ENCODE measurements at places on chromosomes 2 and 18. TPM values are rescaled to one million over a fixed set of nuclear protein-coding genes. Genes with fewer than 3 reads are reported as not detected.

SGPP2 gene
- total RNA-seq = 8.8 TPM

DOK6 gene
- 9.0 TPM for total RNA-seq

POTEJ gene
- total RNA-seq = not detected

LHCGR gene
- total RNA-seq = 0.44 TPM

DNA sequence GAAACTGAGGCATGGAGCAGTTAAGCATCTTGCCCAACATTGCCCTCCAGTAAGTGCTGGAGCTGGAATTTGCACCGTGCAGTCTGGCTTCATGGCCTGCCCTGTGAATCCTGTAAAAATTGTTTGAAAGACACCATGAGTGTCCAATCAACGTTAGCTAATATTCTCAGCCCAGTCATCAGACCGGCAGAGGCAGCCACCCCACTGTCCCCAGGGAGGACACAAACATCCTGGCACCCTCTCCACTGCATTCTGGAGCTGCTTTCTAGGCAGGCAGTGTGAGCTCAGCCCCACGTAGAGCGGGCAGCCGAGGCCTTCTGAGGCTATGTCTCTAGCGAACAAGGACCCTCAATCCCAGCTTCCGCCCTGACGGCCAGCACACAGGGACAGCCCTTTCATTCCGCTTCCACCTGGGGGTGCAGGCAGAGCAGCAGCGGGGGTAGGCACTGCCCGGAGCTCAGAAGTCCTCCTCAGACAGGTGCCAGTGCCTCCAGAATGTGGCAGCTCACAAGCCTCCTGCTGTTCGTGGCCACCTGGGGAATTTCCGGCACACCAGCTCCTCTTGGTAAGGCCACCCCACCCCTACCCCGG lies 1.3 kb downstream of the PROC start:
- no peak for DNase-seq

- no peak for DNase-seq
Measured at GRCh38 chr2:150532879-150533278, 45.4 kb upstream of the RND3 start.

DNA sequence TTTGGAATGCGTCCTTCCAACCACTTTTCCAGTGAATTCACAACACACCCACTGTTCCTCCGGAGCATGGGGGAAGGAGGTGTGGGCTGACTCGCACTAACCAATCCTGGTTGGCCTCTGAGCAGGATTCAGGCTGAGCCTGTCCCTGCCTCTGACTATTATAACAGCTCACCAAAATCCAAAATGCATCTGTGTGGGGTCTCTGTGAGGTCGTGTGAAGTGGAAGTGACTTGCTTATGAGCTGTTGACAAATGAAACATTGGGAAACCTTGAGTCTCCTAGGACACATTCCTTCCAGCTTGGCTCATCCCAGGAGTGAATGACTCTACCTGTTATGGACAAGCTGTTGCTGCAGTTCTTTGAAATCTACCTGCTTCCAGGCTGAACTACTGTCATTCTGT lies 1.5 kb downstream of the CIDEA start:
- no peak for DNase-seq

DNA sequence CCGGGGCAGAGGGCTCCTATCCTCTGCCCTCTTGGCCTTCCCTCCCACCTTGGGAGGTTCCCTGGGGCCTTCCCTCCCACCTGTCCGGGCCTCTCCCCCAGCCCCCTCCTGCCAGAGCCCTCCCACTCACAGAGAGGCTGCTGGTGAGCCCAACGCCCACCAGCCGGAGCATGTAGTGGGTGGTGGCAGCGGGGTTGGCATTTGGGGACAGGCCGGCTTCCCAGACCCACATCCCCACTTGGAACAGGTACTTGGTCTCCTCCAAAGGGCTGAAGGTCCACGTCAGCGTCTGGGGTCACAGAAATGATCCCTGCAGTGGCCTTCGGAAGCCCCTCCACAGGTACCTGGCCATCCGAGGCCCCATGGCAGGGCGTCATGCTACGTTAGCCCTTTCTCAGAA lies 19.3 kb downstream of the CFAP65 start:
- DNase-seq = no peak

- DNase-seq = no peak
Measured at GRCh38 chr2:172977270-172978062, 98.2 kb upstream of the MAP3K20 start.

GRCh38 chr2:44793322-44793870 lies 148.1 kb upstream of the SIX3 start:
- DNase-seq = no peak

- no peak for DNase-seq
Measured at GRCh38 chr2:185208261-185208660, 530.3 kb upstream of the FSIP2 start.

GRCh38 chr2:195863564-195863963 lies 205.1 kb downstream of the DNAH7 start:
- no peak for DNase-seq

- DNase-seq = no peak
Measured at GRCh38 chr18:12001421-12001820, 20.1 kb downstream of the IMPA2 start.

GRCh38 chr2:73985308-73986084 lies 786 bp downstream of the TET3 start:
- DNase-seq = peak; percentile 59

- DNase-seq = no peak
Measured at GRCh38 chr2:239676716-239677452, 276.1 kb upstream of the HDAC4 start.

DNA sequence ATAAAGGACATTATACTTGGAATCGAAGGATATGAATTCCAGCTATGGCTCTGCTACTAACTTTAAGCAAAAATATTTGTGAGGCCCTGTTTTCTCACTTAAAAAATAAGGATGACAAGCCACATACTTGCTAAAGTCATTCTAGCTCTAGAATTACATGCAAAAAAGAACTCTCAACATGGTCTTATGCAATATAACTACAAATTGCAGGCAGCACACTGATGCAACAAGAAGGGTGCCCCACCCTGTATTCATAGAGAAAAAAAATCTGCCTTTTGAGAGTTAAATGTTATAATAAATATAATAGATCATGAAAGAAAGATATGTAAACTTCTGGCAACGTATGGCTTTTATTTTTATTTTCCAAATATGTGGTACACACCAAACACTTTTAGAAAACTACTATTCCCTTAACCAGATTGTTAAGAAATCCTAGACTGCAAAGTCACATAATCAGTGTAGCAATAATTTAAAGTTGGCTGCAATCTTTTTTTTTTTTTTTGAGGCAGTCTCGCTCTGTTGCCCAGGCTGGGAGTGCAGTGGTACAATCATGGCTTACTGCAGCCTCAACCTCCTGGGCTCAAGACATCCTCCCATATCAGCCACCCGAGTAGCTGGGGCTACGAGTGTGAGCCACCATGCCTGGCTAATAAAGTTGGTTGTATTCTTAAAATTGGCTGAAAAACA lies 40.2 kb upstream of the WDSUB1 start:
- DNase-seq = no peak

DNA sequence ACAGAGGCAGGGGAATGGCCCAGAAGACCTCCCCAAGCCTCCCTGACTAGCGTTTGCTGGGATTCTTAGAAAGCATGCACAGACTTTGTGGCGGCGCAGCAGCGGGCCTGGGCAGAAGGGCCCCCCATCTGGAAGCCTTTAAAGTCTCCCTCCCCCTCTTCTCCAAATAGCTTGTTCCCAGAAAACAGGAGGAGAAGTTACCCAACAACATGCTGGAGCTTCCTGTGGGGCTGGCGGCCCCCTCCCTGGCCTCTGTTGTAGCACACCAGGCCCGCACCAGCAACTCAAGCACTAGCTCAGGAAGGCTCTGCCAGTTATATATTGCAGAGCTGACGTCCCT lies 334.8 kb downstream of the DYSF start:
- no peak for DNase-seq

DNA sequence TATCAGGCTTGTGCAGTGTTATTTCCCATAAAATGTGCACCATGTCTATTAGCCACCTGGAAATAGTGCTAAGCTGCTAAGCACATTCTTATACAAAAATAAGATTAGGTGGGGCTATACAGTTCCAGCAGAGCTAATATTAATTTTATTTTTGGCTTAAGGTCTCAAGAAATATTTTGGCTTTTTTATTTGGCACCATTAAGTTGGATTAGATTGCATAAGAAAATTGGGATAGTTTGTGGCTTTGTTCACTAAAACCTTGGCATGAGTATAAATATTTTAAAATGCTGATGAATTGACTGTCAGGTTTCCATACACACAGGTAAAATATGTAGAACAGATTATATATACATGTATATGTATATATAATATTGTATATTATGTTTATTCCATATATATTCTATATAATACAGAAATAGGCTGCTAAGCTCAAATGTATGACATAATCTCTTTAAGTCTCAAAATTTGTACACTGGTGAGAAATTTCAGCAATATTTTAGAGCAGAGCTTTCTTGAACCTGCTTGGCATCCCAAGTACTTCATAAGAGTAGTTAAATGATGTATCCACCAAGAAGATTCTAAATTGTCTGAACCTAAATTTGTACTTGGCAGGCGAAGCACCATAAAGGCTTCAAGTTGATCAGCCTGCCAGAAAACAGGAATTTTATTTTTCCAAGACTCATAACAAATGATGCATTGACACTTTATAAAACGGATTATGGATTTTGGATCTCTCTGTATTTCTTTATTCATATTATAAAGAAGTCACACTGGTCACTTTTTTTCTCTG lies 32.6 kb downstream of the CCDC102B start:
- DNase-seq = no peak

DNA sequence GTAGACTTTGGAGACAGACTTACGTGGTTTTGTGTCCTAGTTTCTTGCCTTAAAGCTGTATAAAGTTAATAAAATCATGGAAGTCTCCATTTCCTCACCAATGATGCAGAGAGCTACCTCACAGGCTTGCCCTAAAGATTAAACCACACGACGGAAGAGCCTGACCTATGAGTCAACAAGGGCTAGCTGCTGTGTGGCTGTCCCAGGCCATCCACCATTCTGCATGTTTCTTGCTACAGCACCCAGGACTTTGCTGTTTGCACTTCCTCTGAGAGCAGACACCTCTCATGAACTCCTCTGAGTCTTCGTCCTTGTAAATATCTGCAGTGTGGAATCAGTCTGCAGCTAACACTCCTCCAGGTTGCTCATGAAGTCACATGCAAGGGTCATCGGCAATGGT lies 160.0 kb upstream of the TRIB2 start:
- no peak for DNase-seq

DNA sequence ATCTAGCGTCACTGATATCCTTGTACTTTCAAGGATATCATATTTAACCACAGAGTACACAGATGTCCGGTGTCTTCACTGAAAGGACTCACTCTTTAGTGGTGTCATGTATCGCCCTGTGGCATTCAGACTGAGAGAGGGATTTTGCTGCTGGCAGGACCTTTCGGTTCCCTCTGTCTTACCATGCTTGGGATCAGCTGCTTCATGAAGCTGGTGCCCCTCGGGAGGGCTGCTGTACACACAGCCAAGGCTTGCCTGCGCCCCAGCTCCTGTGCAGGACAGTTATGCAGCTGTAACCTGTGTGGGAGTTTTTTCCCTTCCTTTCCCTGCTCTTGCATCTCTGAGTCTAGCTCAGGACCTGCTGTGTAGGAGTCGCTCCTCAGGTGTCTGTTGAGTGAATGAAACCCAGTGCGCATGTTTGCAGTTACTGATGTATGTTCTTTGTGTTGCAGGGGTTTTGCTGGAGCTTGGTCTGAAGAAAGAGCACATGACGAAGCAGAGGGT lies 64.4 kb downstream of the GREB1 start:
- DNase-seq = no peak

- DNase-seq = no peak
Measured at GRCh38 chr2:85754313-85755095, 713 bp downstream of the ATOH8 start.

DNA sequence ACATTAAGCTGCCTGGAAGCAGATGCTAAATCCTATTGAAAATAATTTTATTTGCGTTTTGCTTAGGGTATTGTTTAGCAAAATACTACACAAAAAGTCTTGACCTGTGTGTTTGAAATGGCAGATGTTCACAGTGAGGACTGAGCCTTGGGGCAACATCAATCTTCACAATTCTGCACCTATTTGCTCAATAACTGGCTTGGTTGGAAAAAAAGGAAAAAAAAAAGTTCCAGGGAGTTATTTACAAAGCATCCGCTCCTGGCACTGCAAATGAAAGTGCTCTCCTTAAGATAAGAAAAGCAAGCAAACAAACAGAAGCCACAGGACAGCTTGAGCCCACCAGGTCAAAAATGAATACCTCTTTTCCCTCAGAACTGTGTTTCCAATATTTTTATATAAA lies 77.7 kb downstream of the MAP2 start:
- DNase-seq = no peak

GRCh38 chr2:73968357-73968937 lies 16.3 kb upstream of the TET3 start:
- no peak for DNase-seq

- DNase-seq = no peak
Measured at GRCh38 chr18:52995875-52996274, 655.9 kb downstream of the DCC start.
